Chondrocyte (in vitro differentiated cells): ENCODE measurements at places on chromosomes 6 and 20. TPM values are rescaled to one million over a fixed set of nuclear protein-coding genes. Genes with fewer than 3 reads are reported as not detected.

Gene KCNK16
- not detected in 3 replicates for total RNA-seq

Gene NELFCD
- total RNA-seq: 37.6 to 53.1 TPM (median 37.6 TPM) in 3 replicates

Gene TINAG
- total RNA-seq: not detected in 3 replicates

Gene NOTCH4
- total RNA-seq: 0.82 to 1.6 TPM (median 1.4 TPM) in 3 replicates

Gene BMP2
- total RNA-seq: 0.85 to 1.1 TPM (median 0.92 TPM) in 3 replicates

Gene FHL5
- not detected in 3 replicates for total RNA-seq

Gene CLPSL2
- total RNA-seq: not detected in 3 replicates
